Endothelial cell (in vitro differentiated cells): ENCODE measurements at places on chromosomes 1 and 21.

GRCh38 chr1:109618661-109619575 lies 498 bp downstream of the GNAT2 start:
- DNase-seq: no peak

DNA sequence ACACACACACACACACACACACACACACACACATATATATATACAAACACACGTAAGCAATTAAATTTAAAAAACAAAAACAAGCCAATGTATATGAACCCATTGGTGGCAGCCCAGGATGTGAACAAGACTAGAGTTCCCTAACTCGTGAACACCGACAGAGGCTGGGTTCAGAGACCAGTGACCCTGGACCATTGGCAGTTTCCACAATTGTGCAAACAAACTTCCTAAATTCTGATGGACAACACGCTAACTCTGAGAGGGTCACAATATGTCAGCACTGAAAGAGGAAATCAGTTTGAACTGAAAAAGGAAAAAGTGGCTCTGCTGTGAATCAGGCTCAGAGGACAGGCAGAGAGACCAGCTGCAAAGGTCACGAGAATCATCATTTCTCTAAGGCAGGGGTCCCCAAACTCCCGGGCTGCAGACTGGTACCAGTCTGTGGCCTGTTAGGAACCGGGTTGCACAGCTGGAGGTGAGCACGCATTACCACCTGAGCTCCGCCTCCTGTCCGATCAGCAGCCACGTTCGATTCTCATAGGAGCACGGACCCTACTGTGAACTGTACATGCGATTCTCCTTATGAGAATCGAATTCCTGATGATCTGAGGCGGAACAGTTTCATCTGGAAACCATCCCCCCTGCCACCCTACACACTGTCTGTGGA lies 50.5 kb upstream of the ERO1B start:
- DNase-seq: no peak

GRCh38 chr1:180680558-180681144 lies 48.8 kb downstream of the XPR1 start:
- DNase-seq: no peak

GRCh38 chr21:25360593-25360992 lies 246.7 kb downstream of the MRPL39 start:
- no peak for DNase-seq

DNA sequence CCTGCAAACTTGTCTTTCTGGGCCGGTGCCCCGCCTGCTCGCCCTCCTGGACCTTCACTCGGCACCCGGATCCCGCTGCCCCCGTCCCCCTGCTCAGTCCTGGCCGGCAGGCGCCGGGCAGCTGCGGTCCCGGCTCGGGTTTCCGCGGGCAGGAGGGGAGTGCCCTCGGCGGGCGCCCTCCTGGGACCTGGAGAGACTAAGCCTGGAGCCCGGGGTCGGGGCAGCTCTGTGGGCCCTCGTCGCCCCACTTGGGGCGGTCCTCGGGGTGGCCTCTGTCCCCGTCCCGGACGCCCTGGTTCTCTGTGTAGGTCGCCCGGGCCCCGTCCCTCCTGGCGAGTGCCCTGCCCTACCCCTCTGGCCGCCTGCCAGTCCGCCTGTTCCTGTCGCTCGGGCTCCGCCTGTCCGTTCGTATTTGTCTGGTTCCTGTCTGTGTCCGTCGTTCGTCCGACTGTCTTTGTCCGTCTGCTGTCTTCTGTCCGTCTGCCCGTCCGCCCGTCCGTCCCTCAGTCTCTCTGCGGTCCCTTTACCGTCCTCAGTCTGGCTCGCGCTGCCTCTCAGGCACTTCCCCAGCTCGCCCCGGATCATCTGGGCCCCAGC lies 490 bp downstream of the SERINC2 start:
- peak; percentile 45 for DNase-seq

DNA sequence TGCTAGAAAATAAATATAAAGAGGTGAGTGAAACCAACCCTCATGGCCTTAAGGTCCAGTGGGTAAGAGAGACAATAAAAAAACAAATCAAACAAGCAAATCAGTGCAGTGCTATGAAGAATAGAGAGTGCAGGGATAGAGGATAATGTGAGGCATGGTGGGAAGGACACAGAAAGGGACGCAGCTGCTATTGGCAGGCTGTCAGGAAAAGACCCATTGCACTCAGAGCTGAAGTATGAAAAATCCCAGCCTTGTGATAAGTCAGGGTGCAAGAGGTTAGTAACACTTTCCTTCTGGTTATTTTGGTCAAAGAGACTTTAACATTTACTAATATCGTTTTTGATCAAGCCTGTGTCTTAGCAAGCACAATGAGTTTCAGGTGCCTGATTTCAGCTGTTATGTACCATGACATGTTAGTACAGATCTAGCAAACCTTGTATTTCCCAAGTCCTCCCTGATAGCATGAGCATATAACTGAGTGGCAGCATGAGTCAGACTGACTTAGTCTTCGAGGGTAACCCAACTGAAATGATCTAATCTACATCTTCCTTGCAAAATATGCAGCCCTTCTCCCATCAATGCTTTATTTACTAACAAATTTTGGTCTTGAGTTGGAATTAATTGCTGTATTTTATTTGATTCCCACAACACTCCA lies 31.7 kb downstream of the CHML start:
- no peak for DNase-seq

GRCh38 chr1:213192026-213192425 lies 141.0 kb downstream of the RPS6KC1 start:
- DNase-seq: no peak

DNA sequence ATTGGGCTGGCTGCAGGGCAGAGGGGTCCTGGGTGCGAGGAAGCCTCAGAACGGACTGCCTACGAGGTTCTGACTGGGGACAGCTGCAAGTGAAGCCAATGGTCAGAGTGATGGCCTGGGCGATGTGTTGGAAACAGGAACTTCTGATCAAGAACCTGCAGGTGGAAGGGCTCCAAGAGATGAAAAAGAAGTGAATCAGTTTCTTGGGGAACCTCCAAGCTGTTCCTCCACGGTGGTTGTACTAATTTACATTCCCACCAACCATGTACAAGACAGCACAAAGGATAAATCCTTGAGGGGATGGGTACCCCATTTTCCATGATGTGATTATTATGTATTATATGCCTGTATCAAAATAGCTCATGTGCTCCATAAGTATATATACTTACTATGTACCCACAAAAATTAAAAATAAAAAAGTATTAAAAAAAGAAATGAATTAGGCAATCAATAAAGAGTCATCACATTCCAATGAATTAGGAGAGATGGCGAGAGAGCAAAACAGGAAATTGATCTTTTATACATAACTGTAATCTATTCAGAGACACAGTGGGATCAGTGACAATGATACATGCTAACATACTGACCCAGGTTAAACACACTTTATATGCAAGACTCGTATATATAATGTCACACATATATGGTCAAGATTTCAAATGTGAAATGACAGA lies 58.1 kb downstream of the PTPN14 start:
- DNase-seq: no peak

GRCh38 chr1:84957966-84958365 lies 38.9 kb downstream of the MCOLN2 start:
- no peak for DNase-seq

- peak; percentile 7 for DNase-seq
Observed at GRCh38 chr1:107142140-107142542, 1.3 kb downstream of the NTNG1 start.

GRCh38 chr1:35192056-35192852 lies 691 bp downstream of the SFPQ start:
- DNase-seq: peak; percentile 90

DNA sequence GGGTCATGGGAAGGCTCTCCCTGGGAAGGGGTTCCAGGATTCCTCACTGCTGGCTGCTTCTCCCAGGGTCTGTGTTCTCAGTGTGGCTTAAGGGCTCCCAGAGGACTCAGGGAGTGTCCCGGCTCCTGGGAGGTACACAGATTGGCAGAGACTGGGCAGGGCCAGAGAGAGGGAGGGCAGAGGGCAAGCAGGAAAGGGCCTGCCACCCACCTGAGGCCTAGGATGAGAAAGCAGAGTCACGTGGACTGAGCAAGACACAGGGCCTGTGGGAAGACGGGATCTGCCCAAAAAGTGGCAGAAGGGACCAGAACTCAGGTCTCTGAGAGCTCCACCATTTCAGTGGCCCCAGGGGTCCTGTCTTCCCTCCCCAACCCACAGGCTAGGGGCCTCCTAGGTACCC lies 871 bp downstream of the SLFNL1 start:
- no peak for DNase-seq

DNA sequence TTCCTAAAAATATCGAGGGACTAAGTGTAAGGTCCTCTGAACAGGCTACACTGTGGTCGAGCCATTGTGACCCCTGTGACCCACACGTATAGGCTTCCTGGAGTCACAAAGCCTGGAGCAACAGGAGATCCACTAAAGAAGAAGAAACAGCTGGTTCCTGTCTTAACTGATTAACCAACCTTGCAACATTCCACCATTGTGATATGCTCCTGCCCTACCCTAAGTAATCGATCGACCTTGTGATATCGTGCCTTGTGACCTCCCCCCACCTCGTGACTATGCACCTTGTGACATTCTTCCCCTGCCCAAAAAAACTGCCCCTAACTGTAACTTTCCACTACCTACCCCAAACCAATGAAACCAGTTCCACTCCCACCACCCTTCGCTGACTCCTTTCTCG lies 304.6 kb upstream of the FAM78B start:
- no peak for DNase-seq

DNA sequence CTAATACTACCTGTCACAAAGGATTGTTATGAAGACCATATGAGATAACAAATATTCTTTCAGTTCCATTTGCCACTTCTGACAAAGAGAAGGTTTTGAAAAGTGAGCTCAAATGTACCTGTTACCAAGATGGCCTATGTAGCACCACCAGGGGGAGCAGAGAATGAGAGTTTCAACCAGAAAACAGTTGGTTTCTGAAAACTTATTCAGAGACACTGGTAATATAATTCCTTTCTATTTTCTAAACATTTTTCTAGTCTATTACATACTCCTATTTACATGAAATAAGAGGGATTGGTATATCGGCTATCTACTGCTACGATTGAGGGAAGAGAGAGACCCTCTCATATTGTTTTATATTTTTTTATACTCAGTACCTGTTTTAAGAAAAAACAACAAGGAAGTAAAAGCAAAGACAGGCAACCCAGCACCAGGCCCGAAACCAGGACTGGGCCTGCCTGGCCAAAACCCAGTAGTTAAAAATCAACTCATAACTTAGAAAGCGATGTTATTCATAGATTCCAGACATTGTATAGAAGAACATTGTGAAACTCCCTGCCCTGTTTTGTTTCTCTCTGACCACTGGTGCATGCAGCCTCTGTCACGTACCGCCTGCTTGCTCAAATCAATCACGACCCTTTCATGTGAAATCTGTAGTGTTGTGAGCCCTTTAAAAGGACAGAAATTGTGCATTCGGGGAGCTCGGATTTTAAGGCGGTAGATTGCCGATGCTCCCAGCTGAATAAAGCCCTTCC lies 48.3 kb downstream of the IL23R start:
- peak; percentile 48 for DNase-seq

- no peak for DNase-seq
Observed at GRCh38 chr1:96752394-96752793, 30.8 kb downstream of the PTBP2 start.

- no peak for DNase-seq
Observed at GRCh38 chr1:61482170-61482734, 242.7 kb downstream of the TM2D1 start.

- DNase-seq: no peak
Observed at GRCh38 chr1:12591267-12591938, 26.6 kb downstream of the DHRS3 start.

GRCh38 chr21:39263372-39263771 lies 50.1 kb downstream of the BRWD1 start:
- no peak for DNase-seq

DNA sequence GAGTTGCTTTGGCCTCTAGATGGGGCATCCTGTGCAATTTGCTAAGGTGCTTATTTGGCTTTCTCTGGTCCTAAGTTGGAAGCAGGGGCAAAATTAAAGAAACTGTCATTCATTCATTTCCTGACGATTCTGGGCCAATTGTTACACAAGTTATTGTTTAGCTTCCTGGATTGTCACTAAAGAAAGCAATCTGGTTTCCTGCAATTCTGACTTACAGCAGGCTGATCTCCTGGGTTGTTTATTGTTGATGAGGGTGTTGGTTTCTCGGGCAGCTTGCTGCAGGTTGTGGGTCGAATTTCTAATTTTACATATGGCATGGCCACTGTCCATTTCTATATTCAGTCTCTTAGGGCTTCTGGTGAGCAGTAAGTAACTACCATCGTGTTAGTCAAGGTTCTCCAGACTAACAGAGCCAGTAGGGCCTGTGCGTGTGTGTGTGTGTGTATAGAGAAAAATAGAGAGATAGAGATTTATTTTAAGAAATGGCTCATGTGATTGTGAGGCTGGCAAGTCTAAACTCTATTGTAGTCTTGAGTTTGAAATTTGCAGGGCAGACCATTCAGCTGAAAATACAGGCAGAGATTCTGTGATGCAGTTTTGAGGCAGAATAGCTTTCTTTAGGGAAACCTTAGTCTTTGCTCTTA lies 30.4 kb downstream of the CTH start:
- DNase-seq: no peak
